ENCODE measurements at places on chromosomes 2 and 18.

- DNase-seq, result no peak
These were observed 5.2 kb downstream of the NCAPH start for GRCh38 chr2:96340493-96341414.

GRCh38 chr2:74504591-74504990, 2.9 kb downstream of the PCGF1 start:
- DNase-seq, result no peak

- no peak for DNase-seq
These were observed 259.9 kb upstream of the MYT1L start for GRCh38 chr2:2590841-2591541.

GRCh38 chr2:47735136-47735869, 47.6 kb upstream of the MSH6 start:
- no peak for DNase-seq

DNA sequence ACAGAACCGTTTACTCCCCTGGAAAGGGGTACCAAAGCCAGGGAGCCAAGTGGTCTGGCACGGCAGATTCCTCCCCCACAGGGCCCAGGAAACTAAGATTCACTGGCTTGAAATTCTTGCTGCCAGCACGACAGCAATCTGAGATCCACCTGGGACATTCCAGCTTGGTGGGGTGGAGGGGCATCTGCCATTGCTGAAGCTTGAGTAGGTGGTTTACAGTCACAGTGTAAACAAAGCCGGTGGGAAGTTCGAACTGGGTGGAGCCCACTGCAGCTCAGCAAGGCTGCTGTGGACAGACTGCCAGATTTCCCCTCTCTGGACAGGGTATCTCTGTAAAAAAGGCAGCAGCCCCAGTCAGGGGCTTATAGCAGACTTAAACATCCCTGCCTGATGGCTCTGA, 901.7 kb upstream of the LRRTM1 start:
- DNase-seq, result no peak

DNA sequence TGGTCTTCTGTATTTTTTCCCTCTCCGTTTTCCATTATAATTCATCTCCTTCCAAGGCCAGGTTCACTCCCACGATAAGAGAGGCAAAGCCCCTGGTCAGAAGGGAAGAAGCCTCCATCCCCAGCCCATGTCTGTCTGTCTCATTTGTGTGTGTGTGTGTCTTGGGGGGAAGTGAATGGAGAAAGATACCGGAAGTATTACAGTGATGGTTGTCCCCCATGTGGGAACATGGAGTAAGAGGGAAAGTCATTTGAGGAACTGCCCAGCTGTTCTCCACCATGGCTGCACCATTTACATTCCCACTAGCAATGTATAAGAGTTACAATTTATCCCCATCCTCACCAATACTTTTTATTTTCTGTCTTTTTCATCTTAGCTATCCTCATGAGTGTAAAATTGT, 113.6 kb upstream of the ATP8B1 start:
- no peak for DNase-seq

DNA sequence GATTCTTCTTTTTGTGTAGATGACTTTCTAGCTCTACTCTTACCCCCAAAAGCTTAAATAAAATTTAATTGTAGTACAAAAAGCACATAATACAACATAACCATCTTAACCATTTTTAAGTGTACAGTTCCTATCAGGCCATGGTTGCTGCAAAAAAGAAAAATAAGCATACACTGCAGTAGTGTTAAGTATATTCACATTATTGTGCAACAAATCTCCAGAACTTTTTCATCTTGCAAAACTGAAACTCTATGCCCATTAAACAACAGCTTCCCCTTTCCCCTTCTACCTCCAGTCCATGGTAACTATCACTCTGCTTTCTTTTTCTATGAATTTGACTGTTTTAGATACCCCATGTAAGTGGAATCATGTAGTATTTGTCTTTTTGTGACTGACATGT, 18.1 kb downstream of the PPM1B start:
- no peak for DNase-seq

Data from NCI-H2227 treated with DMSO at 0.1 percent for 48 hours (cell line).